Stimulated activated CD8-positive, alpha-beta memory T cell treated with anti-CD3 and anti-CD28 coated beads, Interleukin-4, amount 100 ng/mL, for 24 hours (primary cell): ENCODE measurements at places on chromosomes 2 and 18.

- no peak for DNase-seq
Observed at GRCh38 chr18:72444111-72444797, 99.9 kb downstream of the CBLN2 start.

GRCh38 chr2:17634997-17635396 is 94.5 kb downstream of the VSNL1 start:
- no peak for DNase-seq

DNA sequence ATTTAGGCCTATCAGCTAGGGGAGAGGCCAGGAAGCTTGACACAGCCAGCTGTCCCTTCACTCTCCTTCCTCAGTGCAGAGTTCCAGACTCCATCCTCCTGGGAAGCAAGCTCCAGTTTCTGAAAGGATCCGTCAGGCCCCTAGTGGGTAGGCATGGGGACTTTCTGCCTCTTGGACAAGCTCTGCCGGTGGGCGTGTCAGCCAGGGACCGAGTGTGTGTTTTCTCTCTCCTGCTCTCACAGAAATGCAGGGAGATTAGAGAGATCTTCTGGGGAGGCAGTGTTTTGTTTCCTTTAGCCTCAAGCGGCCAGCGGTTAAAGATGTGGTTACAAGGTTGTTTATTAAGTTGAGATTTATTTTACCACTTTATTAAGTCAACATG is 29.9 kb upstream of the OTOS start:
- DNase-seq, result no peak

GRCh38 chr2:207747653-207748560 is 21.8 kb downstream of the FZD5 start:
- DNase-seq, result no peak

DNA sequence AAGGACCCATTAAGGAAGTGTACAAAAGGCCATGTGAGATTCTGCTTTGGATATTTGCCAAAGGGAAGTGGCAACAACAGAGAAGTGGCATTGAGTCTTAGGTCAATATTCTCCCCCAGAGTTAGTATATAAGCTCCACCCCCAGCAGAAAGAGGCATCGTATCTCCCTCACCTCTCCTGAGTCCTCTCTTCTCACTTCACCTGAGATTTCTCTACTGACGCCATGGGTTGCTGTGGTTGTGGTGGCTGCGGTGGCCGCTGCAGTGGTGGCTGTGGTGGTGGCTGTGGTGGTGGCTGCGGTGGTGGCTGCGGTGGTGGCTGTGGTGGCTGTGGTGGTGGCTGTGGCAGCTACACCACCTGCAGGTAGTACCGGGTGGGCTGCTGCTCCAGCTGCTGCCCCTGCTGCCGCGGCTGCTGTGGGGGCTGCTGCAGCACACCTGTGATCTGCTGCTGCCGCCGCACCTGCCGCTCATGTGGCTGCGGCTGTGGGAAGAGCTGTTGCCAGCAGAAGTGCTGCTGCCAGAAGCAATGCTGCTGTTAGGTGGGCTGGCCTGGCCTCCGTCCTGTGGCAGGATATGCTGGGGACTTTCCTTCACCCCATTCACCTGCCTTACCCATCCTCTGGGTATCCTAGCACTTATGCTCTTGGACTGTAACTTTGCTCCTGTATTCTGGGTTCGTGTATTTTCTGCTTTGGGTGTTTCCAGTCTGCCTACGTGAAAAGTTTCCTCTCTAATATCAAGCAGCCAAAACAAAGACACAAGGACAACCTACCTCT is 5.9 kb downstream of the SCYGR3 start:
- DNase-seq, result no peak

GRCh38 chr18:79625195-79625923 is 54.2 kb upstream of the CTDP1 start:
- DNase-seq, result no peak

- DNase-seq, result peak; percentile 19
Observed at GRCh38 chr2:190563109-190563508, 28.6 kb upstream of the NEMP2 start.

- no peak for DNase-seq
Observed at GRCh38 chr18:73677450-73677849, 470.2 kb downstream of the FBXO15 start.

DNA sequence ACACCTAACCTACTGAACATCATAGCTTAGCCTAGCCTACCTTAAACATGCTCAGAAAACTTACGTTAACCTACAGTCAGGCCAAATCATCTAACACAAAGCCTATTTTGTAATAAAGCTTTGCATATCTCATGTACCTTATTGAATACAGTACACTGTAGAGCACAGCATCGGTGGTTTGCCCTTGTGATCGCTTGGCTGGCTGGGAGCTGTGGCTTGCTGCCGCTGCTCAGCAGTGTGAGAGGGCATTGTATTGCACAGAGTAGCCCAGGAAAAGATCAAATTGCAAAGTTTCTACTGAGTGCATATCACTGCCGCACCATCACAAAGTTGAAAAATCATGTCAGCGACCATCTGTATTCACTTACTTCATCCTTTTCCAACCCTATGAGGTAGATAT is 62.3 kb upstream of the NCK2 start:
- DNase-seq, result no peak

DNA sequence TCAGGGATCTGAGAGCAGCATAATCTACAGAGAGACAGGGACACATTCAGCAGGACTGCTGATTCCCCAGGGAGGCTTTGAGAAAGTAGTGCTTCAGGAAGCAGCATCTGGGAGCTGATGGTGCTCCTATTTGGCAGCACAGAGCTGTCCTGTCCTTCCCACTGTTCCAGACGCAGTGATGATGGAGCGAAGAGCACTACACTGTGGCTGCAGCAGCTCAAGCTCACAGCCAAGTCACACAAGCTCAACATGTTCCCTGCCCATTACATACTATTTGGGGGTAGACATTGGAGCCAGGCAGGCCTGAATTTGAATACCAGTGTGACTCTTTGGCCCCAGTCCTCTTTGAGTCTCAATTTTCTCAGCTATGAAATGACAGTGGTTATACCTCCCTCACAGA is 15.2 kb upstream of the GALM start:
- no peak for DNase-seq

DNA sequence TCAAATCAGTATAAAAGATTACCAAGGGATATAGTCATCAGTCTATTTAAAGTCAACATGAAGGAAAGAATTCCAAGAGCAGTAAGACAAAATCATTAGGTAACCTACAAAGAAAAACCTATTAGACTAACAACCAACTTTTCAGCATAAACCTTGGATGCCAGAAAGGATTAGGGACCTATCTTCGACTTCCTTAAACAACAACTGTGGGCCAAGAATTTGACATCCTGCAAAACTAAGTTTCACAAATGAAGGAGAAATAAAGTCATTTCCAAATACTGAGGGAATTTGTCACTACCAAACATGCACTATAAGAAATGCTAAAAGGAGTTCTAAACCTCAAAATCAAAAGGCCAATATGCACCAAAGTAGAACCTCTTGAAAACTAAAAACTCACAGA is 147.9 kb upstream of the TFPI start:
- DNase-seq, result no peak

- no peak for DNase-seq
Observed at GRCh38 chr2:110770959-110771431, 38.6 kb downstream of the ACOXL start.

DNA sequence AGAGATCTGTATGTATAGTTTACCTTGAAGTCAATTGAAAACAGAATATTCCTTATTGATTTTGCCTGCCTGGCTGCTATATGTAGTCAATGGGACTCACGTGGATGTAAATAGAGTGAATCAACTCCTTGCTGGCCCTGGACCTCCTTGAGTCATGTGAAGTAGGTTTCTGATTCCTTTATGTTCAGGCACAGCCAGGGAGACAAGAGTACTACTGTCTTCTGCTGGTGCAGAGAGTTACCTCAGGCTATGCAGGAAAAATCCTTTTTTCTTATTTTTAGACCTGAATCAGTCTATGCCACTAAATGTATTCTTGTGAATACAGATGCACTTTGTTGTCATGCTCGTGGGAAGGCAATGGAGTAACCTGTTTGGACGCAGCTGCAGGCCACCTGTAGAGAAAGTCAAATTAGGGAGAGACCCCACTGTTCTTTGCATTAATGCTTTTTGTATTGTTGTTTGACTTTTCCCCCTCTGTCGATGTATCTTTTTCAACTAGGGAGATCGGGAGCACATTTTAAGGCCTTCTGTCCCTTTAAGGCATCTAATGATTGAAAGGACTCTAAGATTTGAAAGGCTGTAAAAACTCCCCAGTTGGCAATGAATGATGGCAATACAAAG is 473.9 kb downstream of the ARHGAP15 start:
- DNase-seq, result no peak

GRCh38 chr2:189631849-189632248 is 29.4 kb upstream of the ASNSD1 start:
- no peak for DNase-seq

DNA sequence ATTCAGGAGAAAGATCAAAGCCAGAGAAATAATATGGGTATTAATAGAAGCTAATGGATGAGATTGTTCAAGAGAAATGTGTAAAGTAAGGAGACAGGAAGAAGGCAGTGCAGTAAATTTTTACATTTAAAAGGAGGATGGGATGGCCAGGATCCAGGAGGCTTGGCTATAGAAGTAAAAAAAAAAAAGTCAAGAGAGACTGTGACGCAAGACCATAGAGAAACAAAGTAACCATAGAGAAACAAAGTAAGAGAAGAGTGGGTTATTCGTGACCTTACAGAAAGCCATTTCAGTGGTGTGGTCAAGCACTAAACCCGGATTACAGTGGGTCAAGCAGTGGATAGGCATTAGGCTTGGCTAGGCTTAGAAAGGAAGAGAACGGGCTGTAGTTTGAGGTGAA is 10.5 kb upstream of the FAM171B start:
- DNase-seq, result no peak

DNA sequence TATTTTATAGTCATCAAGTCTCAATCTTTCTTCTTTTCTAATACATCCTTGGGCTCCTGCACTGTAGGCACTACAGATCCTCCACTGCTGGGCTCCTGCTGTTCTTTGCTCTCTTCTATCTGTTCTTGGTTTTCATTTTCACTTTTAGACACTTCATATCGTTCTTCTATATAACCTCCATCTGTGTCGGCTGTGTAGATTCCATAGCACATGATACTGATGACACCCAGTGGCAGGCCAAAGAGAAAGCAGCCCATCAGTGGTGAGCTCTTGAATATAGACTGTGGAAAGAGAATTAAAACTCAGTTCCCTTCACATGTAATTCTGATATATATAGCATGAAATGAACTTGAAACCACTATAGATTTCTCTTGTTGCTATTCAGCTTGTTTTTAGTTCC is 38.0 kb downstream of the TMX3 start:
- no peak for DNase-seq

- no peak for DNase-seq
Observed at GRCh38 chr2:126643431-126643830, 12.5 kb upstream of the GYPC start.

DNA sequence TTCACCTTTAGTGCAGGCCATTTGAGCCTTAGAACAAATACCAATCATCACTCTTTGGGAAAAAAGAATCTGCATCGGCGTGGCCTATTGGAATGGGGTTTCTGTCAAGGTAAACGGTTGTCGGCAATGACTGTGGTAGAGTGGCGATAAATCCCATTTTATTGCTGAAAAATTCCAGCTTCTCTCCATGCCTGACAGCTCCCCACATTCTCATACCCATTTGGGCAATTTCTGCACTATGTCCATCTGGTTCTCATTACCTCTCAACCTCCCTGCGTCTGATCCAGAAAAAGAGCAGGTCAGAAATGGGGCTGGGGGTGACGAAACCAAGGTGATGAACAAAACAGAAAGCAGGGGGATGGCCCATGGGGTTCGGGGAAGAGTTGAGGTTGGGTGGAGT is 254.0 kb downstream of the MEIS1 start:
- DNase-seq, result no peak

DNA sequence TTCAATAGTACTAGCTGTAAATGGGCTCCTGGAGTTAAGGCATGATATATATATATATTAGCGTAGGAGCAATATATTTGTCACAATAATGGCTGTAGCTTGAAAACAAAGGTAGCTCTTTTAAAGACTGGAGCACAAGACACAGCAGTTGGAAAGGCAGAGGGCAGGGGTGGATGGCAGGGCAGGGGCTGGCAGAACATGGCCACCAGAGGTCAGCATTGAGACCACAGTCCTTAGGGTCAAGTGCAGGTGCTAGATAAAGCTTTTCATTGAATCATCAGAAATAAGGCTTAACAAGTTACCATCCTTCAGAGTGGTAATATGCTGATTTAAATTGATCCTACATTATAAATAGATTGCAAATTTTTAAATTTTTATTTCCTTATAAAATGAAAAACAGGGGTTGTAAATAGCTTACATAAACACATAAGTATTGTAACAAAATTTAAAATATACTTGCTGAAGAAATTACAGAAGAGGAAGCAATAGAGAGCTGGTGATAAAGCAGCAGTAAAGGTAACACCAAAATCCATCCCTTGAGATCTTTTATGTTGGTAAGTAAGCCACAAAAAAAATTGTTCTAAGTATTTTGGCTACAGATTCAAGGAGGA is 161.2 kb upstream of the PIEZO2 start:
- no peak for DNase-seq

GRCh38 chr2:28997237-28997846 is 16.2 kb downstream of the TOGARAM2 start:
- DNase-seq, result no peak

GRCh38 chr2:39919511-39920306 is 140.7 kb upstream of the THUMPD2 start:
- no peak for DNase-seq

GRCh38 chr18:61216051-61216450 is 117.2 kb upstream of the CDH20 start:
- DNase-seq, result no peak

GRCh38 chr2:128363934-128364361 is 45.3 kb upstream of the HS6ST1 start:
- DNase-seq, result no peak

- no peak for DNase-seq
Observed at GRCh38 chr2:217826991-217827390, 175.8 kb downstream of the TNS1 start.

GRCh38 chr18:37778417-37779165 is 213.0 kb upstream of the CELF4 start:
- DNase-seq, result peak; percentile 3

GRCh38 chr2:222731201-222731621 is 59.8 kb downstream of the MOGAT1 start:
- DNase-seq, result no peak

DNA sequence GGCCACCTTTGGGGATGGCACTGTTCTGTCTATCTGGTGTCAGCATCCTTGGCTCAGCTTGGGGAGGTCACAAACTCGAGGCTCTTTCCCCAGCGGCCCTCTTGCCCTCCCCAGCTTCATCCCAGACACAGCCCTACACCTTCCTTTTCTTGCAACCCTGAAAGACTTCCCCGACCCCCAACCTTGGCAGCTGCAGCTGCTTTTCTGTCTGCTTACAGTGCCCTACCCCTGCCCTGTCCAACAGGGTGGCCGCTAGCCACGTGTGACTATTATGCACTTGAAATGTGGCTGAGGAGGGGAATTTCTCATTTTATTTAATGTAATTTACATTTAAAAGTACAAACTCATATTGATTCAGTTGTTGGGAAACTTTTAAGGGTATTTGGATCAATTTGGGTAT is 41.3 kb downstream of the NGEF start:
- DNase-seq, result no peak

DNA sequence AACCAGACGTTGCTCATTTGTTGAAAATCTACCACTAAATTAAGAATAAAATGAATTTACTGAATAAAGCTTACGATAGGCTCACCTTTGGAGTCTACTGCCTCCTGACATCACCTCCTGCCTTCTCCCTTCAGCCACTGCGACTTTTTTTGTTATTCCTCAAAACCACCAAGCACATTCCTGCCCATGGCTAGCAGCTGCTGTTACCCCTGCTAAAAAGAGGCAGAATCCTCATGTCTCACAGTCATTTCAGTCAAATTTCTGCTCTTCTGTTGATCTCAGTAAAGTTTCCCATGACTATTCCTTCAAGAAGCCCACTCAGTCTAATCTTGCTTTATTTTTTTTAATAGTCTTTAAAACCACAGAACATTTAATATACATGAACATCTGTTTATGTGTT is 40.8 kb upstream of the ANKRD62 start:
- DNase-seq, result no peak
